ENCODE measurements at places on chromosomes 3 and 15.

GRCh38 chr15:59722476-59722875, 33.4 kb upstream of the BNIP2 start:
- DNase-seq = no peak

DNA sequence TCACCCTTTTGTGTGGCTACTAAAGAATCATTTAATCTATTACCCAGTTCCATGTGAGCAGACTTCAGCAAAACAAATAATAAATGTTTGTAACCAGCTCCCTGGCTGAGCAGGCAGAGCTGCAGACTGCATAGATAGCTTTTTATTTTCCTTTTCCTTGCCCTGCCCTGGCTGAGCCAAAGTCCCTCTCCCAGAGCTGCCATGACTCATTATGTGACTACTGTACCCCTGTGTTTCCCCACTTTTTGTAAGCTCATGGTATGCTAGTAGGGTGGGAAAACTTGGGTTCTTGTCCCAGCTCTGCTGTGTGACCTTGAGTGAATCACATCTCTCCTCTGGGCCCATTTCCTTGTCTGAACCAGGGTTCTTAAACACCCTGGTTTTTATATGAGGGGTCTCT, 127.5 kb downstream of the CLSTN2 start:
- DNase-seq = no peak

GRCh38 chr15:63350178-63350621, 31.4 kb downstream of the CA12 start:
- no peak for DNase-seq

- peak; percentile 24 for DNase-seq
Measured at GRCh38 chr3:112448939-112449338, 50.3 kb downstream of the BTLA start.

- DNase-seq = no peak
Measured at GRCh38 chr3:69240651-69241568, 118.5 kb upstream of the LMOD3 start.

DNA sequence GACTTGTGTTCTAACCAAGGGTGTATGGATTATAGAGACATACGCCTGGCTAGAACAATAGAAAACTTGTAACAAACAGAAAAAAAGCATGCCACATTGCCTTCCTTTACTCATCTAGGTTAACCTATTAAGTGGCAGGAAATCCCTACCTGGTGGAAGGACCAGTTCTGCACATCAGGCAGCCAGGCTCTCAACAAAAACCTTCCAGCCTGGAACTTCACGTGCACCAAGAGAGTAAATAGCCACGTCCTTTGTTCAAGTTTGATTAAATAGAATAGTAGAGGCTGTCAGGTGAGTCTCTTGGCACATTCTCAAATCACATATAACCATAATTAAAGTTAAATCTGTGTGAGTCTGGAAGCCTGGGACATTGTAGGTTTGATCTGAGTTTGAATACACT, 85.0 kb upstream of the DPH6 start:
- DNase-seq = no peak

- DNase-seq = no peak
Measured at GRCh38 chr3:51681453-51681852, 10.4 kb downstream of the TEX264 start.

DNA sequence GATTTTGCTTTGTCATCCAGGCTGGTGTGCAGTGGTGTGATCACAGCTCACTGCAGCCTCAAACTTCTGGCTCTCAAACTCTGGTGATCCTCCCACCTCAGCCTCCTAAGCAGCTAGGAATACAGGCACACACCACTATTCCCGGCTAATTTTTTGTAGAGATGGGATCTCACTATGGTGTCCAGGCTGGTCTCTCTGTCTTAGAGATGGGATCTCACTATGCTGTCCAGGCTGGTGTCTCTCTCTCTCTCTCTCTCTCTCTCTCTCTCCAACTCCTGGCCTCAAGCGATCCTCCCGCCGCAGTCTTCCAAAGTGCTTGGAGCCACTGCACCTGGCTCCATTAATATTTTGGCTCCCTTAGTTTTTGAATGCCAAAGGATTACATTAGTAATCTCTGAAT, 17.7 kb downstream of the USF3 start:
- DNase-seq = no peak

DNA sequence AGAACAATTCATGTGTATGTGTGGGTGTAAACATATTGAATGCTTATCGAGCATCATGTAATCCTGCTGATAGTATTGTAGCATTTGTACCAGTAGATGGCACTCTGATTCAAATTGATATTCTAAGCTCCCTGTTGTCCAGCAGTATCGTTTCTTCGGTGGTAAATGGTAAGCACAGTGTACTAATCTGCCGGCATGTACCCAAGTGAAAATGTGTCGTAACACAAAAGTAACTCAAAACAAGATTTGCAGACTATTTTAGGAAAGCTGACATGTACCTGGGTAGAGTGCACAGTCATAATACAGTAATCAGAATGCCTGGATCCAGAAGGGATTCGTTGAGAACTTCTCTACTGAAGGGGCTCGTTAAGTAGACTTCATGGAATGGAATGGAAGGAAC, 31.7 kb upstream of the MNS1 start:
- DNase-seq = peak; percentile 65

GRCh38 chr15:82952158-82953081, at the start of gene HOMER2:
Gene HOMER2 (minus strand): TSS chr15:82952720. CDS start chr15:82952535, 185 bp downstream.
- peak; percentile 36 for DNase-seq

DNA sequence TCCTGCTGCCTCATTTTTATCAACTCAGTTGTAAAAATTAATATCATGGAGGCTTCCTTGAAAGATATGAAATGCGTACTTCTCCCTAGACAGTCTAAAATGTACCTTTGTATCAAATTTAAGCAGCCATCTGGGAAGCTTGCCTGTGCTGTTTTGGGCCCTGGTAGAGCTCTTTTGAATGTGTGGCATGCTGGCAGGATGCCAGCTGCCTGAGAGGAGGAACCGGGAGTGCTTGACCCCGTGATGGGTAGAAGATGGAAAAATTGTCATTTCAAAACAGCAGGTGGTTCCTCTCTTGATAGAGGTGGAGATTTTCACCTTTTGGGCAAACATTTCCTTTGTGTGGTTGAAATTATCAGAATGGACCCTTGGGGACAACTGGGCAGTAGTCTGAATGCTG, 245.3 kb downstream of the RPLP1 start:
- DNase-seq = no peak

DNA sequence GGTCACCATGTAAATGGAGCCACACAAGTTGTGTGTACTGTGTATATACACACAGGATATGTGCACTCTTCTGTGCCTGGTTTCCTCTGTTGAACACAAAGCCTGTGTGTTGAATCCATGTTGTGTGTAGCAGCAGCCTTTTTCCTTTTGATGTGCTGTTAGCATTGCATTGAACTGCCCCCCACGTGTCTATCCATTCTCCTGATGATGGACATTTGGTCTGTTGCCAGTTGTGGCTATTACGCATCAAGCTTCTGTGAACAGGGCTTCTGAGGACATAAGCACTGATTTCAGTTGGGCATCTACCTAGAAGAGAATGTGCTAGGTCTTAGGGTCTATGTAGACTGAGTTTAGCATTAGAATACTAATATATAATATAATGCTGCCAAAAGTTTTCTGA, 77.4 kb downstream of the LSM3 start:
- DNase-seq = peak; percentile 55

DNA sequence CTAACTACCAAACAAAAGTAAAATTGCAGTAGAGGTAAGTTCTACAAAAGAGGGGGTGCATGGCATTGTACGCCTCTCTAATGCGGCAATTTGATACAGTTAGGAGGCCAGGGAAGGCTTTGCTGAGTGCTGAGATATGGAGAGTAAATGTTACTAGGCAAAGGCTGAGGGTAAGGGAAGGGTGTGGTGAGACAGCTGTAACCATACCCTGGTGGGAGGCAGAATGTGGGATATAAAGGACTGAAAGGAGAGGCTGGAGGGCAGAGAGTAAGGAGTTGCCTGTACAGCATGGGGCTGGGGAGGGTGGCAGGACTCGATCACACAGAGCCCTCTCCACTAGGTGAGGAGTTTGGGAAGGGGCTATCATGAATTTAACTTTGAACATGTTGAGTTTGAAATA, 106.3 kb downstream of the PDCD6IP start:
- DNase-seq = no peak

GRCh38 chr15:70245932-70246622, 148.4 kb upstream of the TLE3 start:
- DNase-seq = peak; percentile 54

GRCh38 chr15:69034352-69034751, 19.9 kb downstream of the NOX5 start:
- peak; percentile 91 for DNase-seq

DNA sequence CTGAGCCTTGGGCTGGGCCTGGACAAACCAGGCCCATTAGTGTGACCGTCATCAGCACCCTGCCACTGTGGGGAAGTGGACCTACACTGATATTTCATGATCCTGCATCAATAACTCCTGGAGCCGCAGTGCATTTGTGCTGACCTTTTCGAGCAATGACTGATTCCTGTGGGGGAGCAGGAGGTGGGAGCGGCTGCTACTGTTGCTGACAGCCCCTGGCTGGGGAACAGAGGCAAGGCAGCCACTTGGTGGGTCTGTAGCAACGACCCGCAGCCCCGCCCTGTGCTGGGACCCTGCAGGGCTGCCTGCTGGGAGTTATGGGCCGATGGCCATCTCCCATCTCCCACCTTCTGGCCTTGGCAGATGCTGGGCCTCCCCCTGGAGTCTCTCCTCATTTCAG, 42.1 kb downstream of the CCDC33 start:
- DNase-seq = no peak

Measured in fibroblast of skin of right biceps (primary cell).